ENCODE measurements at places on chromosomes 6 and 20.

DNA sequence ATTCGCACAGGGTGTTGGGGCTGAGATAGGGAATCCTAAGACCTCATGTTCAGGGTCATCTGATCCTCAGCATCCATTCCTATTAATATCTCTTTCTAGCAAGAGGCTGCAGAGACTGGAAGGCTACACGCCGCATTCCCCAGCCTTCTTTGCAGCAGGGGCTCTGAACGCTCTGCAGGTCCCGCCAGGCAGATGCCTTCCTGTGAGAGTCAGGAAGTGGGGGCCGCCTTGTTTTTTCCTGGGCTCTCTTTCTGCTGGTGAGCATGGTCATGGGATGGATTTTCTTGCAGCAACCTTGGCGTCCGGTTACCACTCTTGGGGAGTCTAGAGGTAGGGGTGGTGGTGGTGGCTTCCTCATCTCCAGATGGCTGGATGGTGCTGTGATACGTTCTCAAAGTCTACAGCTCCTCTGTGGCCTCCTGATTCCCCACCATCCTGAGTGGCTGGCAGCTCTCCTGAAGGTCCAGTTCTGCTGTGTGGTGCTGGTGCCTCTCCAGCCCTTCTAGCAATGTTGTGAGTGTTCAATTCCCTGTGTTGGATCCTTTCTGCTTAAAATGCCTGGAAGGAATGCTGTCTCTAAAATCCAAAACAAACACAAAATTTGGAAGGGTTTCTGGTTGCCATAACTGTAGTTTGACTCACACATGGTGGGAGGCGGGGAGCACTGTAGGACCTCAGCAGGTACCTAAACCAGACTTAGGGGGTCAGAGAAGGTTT lies 111.9 kb downstream of the CEBPB start:
- peak; percentile 32 for DNase-seq

GRCh38 chr6:17032988-17033634 lies 68.7 kb upstream of the STMND1 start:
- no peak for DNase-seq

DNA sequence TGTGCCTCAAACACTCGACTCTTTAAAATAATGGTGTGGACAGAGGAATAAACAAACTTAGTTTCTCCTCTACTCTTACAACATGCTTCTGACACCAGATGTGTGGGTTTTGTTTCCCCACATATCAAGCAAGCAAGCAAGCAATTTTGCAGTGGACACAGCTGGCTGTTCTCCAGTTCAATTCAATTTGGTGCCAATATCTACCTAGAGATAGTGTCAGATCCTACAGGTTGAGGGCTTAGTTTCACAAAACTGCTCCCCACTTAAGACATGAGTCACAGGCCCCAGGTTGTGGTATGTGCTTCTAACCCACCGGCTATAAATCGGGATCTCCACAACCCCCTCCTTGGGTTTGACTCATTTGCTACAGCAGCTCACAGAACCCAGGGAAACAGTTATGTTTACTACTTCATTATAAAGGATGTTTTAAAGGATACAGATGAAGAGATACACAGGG lies 131.4 kb upstream of the TRAF3IP2 start:
- no peak for DNase-seq

DNA sequence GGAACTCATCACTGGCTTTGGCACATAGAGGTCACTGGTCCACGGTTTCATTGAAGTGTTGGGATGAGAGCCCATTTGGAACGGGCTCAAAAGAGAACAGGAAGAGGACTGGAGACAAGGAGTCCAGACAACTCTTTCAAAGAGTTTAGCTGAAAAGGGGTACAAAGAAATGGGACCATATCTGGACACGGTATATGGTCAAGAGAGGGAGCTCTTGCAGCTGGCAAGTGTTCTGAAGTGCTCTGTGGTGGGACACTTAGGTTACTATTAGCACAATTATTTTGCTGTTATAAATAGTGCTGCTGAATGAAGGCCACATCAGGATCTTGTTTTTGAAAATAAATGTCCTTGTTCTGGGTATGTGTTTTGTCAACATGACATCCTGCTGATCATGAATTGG lies 4.6 kb downstream of the SGK2 start:
- peak; percentile 67 for DNase-seq

DNA sequence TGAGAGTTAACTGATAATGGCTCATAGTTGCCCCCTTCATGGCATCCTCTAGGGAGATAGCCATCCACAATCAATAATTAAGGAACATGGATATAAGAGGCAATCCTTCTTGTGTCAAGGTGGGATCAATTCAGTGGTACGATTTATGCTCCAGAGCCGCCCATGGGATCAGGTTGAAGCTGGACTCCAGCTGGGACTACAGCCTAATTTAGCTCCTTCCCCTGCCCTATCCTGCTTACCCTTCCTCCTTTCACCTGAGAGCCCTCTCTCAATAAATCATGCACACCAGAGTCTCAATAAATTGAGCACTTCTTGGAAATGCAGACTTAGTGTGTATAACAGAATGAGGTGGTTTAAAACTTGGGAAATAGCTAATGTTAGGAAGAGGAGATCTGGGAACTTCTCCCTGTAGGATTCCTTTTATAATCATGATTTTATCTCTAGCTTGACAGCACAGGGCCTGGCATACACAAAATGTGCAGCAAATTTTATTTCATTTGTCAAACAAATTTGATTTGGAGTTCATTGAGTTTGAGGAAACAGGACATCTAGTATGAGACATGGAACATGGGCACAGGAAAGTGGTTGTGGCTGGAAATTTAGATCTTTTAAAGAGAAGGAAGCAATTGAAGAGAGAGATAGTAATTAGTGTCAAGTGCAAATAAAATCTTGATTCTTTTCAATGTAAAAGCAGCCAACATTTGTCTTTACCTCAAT lies 28.6 kb upstream of the OGFRL1 start:
- DNase-seq = no peak

GRCh38 chr20:1932971-1933370 lies 37.8 kb downstream of the SIRPA start:
- DNase-seq = no peak

DNA sequence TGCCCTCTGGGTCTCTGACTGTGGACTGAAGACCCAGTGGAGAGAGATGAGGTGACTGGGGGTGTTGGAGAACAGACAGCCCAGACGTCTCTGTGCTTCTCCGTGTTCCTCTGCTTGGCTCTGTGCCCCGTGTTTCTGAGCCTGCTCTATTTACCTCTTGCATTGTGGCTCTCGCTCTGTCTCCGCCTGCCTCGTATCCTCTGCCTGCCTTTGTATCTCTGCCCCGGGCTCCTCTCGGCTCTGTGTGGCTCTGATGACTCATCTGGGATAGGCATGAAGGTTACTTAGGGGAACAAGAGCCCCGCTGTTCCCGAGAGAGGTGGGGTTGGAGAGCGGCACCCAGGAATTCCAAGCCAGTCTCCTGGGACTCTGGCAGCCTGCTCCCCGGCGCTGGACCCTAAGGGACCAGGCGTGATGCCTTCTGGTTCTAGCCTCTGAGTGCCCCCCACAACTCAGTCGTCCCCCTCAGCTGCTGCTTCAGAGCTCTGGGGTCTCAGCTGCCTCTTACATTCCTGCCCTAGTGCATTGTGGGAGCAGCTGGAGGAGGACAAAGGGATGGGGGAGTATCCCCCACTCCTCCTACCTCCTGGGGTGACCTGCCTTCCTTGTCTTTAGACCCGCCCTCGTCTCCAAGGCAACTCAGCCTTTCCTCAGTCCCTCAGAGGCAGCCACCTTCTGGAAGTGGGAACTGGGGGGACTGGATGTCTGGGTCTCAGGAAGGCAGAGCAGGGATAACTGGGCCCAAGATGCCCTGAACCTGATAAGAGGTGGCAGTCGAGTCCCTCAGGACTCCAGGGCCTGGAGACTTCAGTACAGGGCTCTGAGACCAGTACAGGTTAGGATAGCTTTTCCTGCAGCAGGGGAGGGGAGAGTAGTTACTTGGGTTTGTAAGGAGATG lies 1.9 kb downstream of the DDR1 start:
- DNase-seq = peak; percentile 49

DNA sequence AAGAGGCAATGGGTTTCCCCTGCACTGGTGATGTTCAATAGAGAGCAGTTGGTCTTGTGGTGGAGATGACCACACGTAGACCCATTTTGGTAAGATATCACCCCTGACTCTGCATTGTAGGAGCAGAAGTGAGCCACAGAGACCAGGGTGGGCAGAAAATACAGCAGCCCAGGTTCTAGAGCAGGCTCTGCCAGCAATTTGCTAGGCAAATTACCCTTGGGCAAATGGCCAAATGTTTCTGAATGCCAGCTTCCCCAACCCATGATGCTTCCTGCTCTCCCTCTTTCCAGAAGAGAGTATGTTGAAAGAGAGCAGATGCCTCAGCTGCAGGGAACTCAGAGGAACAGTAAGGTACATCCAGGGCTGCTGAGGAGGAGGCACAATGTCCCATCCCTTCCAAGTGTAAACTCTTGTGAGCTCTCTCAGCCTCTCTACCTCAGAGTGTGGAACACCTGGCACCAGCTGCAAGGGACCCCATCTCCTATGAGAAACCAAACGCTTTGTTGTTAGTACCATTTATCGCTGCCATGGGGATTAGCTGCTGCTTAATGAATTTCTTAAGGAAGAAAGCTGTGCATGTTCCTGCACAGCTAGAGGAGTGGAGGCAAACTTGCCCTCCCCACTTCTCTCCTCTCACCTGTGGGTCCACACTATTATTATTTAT lies 317.5 kb upstream of the MOCS1 start:
- no peak for DNase-seq

GRCh38 chr20:38997622-38998021 lies 35.5 kb downstream of the DHX35 start:
- peak; percentile 73 for DNase-seq

GRCh38 chr6:152298055-152298647 lies 339.0 kb downstream of the SYNE1 start:
- DNase-seq = no peak

GRCh38 chr6:95629551-95629950 lies 52.2 kb downstream of the MANEA start:
- DNase-seq = no peak

DNA sequence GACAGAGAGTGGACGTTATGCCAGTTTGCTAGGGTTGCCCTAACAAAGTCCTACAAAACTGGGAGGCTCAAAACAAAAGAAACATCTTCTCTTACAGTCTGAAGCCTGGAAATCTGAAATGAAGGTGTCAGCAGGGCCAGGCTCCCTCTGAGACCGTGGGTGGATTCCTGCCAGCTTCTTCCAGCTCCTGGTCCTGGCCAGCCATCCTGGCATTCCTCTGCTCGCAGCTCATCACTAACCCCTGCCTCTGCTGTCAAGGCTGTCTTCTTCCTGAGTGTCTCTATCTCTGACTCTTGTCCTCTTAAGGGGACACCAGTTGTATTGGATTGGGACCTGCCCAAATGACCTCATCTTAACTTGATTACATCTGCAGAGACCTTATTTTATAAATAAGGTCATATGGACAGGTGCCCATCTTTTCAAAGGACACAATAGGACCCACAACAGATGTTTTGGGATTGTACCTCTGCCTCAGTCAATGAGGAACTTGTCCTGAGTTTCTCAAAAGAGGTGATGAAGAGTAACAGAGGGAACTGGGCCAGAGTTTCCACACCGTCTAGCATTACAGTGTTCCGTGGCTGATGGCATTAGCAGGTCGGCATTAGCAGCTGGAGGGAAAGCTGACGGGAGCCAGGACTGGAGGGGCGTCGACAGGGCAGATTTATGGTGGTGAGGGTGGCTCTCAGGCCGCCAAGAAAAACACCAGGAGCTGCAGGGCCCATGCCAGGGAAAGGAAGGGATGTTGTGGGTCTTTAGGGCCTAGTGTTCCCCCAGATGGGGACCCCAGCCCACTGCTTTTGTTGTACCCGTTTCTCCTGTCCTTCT lies 157.3 kb downstream of the TBXT start:
- DNase-seq = no peak
